ENCODE measurements at places on chromosomes 4 and X.
A peak's percentile ranks its signal among the peaks of the same experiment; 100 is the strongest.

DNA sequence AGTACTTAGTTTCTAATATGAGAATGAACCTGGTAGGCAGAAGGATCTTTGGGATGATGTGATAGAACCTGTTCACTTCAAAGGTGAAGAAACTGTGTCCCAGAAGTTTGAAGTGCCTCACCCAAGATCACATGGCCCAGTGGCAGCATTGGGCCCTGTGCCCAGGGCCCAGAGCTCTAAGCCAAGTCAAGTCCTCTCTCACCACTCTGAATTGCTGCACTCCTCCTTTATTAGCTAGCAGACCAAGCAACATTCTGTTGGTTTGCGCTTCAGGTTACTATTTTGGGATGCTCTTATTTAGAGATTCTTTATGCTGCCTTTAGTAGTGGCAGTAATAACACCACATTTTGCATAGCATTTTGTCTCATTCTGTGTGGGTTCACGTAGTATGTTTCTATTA, 82.7 kb downstream of the PARM1 start:
- peak; percentile 89 for ATAC-seq

- no peak for ATAC-seq
Measured at GRCh38 chr4:6761649-6762615, 20.6 kb upstream of the KIAA0232 start.

GRCh38 chr4:6971536-6972374, 62.1 kb downstream of the TBC1D14 start:
- ATAC-seq, result no peak

DNA sequence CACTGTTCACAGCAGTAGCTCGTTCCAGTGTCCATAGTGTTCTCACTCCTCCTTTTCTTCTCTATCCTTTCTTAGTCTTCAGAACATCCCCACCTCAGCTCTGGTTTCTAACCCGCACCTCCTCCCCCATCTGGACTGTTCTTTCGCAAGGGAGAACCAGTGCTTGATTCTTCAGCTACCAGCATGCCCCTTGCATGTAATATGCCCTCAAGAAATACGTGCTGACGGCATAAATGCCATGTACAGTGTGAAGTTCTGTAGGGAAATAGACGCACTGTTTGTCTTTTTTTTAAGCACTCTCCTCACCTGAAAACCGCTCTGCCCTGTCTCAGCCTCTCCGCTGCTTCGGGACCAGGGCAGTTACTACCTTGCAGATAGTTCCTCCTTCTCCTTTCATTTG, 5.3 kb downstream of the CLDN22 start:
- ATAC-seq, result no peak

DNA sequence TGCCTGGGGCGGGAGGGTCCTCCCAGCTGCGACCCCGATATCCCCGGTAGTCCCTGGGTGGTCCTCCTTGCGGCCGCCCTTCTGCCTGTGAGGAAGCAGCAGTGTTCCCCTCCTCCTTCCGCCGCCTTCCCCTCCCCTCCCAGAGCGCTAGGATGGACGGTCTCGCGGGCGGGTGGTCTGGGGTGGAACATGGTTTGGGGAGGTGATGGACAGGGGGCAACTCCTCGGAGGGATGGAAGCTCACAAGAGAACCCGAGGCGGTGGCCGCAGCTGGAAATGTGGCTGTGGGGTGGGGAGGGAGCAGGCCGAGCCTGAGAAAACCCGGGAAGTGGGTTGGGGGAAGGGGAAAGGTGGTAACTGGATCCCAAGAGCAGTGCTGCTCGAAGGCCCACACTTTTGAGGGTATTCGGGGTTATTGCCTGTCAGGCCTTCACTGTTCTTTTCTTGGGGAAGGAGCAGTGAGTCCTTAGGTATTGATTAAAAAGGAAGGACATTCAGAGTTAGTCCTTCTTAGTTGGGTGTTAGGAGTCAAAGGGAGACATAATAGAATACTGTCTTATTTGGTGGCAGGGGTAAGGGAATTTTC, 581 bp downstream of the UBE2K start:
- peak; percentile 27 for ATAC-seq

- no peak for ATAC-seq
Measured at GRCh38 chr4:55989766-55990165, 41.0 kb downstream of the CEP135 start.

- no peak for ATAC-seq
Measured at GRCh38 chr4:169663831-169664230, 43.5 kb downstream of the CLCN3 start.

DNA sequence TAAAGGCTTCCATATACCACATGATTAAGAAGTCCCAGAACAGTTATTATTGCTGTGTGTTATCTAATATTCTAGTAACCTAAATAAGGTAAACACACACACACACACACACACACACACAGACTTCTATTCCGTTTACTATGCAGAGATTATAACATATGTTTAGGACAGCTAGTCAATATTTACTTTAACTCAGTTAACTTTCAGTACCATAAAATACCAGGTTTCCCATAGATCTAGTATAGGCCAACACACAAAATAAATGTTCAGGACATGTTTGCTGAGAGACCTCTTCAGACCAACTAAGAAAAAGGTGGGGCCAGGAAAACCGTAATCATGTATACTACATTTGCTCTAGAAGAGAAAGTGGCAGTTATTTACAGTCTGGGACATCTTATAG, 365.5 kb downstream of the KLHL13 start:
- ATAC-seq, result no peak

Measured in esophagus mucosa (tissue), 1 donor.